ENCODE measurements at places on chromosomes 12 and 14. TPM values are rescaled to one million over a fixed set of nuclear protein-coding genes. Genes with fewer than 3 reads are reported as not detected.

TMPRSS12 gene
- total RNA-seq: not detected

- no peak for DNase-seq
Measured at GRCh38 chr12:47943623-47944340, 19.6 kb upstream of the TMEM106C start.

- DNase-seq: no peak
Measured at GRCh38 chr14:60487211-60487610, 1.3 kb upstream of the C14orf39 start.

PZP gene
- total RNA-seq: not detected

AJUBA gene
- total RNA-seq: 1.9 TPM

DNA sequence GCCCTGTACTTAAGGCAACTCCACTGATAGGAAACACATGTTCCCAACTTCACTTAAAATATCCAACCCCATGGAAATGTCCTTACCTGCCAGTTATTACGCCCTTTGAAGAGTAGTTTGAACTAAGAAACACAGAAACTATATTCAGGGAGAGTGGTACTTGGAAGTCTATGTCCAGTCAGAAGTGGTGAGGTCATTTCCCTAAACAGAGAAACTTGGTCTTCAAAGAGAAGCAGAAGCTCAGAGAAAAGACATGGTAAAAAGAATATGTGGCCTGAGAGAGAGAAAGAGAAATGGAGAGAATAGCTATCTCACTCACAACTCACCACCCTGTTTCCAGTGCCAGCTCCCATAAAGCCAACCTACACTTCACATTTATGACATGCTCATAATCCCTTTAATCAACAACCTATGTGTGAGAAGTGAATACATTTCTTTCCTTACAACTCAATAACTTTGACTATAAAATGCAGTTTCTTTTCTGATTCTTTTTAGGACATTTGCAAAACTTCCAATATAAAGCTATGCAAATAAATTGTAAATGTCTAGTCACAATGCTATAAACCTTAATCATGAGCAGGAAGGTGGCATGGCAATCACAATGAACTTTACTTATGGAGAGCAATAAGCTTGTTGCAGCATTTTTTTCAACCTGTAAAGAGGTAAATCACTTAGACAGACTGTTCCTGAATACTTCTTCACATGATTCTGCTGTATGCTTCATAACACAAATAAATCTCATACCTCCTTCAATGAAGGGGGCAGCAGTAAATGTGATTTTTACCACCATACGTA is 67.1 kb downstream of the CPNE8 start:
- DNase-seq: no peak
